ENCODE measurements at places on chromosomes 16 and 17.
A peak's percentile ranks its signal among the peaks of the same experiment; 100 is the strongest.

- no peak for DNase-seq
These were observed 21.1 kb upstream of the NSMCE1 start for GRCh38 chr16:27289669-27290068.

GRCh38 chr17:64504769-64505339 lies 1.2 kb downstream of the DDX5 start:
- DNase-seq, result no peak

DNA sequence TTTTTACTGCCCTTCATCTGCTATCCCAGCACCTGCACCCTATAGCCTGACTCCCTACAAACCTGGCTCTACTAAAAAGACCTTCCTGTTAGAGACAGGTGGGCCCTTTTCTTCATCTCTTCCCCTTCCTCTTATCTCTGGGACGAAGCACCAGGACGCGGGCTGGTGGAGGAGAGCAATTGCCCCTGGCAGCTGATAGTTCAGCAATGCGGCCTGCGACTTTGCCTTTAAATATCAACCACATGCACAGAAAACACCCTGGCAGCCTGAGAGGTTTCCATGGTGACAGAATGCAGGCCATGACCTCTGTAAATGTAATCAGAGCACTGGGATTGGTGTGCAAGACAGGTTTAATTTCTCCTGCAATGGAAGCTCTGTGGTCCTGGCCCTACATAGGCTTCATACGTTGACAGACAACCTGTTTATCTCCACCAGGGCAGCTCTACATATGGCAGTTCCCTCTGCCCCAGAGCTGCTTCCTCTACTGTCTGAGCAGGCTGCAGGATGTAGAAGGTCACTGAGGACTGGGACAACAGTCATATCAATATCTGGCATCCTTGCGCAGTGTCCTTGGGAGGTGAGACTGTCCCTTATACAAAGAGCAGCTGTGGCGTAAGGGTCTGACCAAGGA lies 10.0 kb upstream of the SKAP1 start:
- DNase-seq, result no peak

- no peak for DNase-seq
These were observed 146.9 kb upstream of the SDK2 start for GRCh38 chr17:73791121-73791520.

- no peak for DNase-seq
These were observed 7.4 kb upstream of the PYDC1 start for GRCh38 chr16:31224092-31224955.

DNA sequence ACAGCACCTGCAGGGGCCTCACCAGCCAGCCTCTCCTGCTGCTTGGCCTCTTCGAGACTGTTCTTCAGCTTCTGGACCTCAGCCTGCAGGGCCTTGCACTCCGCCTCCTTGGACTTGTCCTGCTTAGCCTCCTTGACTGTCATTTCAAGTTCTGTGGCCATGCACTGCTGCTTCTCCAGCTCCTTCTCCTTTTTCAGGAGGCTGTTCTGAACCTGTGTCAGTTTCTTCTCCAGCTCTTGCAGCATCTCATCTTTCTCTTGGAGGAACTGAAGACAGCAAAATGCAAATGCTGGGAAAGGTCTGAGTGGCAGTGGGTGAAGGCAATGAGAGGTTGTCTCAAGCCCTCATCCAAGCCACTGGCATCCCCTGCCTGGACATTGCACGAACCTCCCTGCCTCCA lies 39.1 kb downstream of the DHX38 start:
- DNase-seq, result no peak

GRCh38 chr16:2520097-2520783 lies at the start of gene AMDHD2:
Gene AMDHD2 (plus strand): TSS chr16:2520371. CDS start chr16:2520459, 88 bp downstream.
- DNase-seq, result peak; percentile 87

DNA sequence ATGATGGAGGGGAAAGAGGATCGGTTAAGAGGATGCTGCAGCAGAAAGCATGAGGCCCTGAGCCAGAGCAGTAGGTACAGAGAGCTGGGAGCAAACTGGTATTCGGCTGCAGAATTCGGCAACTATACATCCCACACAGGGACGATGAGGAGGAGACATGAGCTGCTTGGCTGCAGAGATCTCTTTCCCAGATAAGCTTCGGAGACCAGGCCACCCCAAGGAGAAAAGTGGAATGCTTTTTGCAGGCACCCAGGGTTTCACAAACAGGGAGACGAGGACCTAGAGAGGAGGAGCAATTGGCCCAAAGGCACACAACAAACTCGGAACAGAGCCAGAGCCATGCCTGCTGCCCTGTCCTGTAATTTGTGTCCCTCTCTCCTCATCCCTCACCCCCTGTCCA lies 62.0 kb downstream of the TMEM132E start:
- DNase-seq, result no peak

- peak; percentile 24 for DNase-seq
These were observed 70.4 kb upstream of the CLEC18A start for GRCh38 chr16:69880640-69881133.

- no peak for DNase-seq
These were observed 22.7 kb upstream of the CYTH1 start for GRCh38 chr17:78804777-78805176.

DNA sequence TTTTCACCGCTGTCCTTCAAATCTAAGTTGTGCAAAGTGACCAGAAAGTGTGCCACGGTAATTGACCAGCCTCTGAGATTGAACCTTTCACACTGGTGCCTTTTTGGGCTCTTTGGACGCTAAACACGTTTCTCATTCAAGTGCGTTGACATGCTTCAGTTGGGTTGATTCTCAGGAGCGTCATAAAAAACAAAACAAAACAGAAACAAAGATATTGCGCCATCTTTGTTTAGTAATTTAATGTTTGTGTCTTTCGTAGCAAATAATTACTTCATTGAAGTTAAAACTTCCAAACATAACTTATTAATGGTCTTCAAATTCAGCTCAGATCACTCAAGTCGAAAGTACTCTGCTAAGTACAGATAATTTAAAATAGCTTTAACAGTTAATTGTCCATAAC lies 80.2 kb downstream of the OR1D5 start:
- no peak for DNase-seq
